ENCODE measurements at places on chromosomes 1 and 21.

GRCh38 chr21:25176637-25177412 lies 430.5 kb downstream of the MRPL39 start:
- no peak for DNase-seq

DNA sequence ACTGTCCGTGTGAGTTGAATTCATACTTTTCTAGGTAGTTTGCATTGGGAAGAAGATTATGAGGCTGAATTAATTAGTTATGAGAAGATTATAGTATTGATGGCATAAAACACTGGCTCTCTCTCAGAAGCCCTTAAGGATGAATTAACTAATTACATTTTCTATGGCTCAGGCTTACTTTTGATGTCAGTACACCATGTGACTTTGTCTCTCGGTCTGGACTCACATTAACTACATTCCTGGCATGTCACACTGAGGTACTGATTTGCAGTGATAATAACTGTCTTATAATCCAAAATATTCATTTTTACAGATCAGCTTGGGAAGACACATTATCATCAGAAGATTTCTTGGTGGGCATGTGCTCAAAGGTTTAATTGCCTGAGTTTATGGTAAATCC lies 362.2 kb downstream of the ZP4 start:
- no peak for DNase-seq

DNA sequence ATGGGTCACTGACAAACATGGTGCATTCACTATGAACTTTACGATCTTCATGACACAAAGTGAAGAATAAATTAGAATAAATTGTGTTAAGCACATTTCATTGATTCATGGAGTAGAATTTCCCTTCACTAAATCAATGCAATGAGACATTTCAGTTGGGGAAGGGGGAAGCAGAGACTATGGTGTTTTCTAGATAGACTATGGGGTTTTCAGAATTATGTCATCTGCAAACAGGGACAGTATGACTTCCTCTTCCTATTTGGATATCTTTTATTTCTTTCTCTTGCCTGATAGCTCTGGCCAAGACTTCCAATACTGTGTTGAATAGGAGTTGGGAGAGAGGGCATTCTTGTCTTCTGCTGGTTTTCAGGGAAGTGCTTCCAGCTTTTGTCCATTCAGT lies 80.0 kb upstream of the C1orf105 start:
- DNase-seq, result no peak

DNA sequence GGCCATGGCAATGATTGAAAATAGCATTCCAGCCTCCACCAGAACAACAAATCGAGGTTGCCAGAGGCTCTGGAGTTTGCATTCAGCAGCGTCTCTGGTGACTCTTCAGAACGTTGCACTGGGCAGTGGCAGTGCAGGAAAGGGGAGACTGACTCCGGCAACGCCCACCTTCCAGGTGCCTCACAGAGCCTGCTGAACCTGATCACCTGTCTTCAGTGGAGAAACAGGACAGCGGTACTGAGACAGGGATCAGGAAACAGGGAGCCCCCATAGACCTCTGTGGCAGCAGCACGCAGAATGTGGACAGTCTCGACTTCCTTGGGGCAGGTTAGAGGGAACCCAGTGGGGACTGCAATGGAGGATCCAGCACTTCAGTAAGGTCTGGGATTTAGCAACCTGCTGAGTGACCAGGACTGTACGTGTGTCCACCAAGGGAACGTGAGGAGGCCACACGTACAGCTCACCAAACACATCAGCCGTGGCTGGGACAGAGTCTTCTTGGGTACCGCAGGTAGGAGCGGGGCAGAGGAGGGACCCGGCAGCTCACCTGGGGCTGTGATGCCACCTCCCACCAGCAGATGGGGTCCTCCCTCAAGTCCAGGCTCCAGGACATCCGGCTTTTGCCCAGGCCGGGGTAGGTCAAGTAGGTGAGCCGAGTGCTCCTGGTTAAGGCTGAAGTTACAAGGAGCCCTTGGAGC lies 128.6 kb downstream of the PRDM2 start:
- peak; percentile 75 for DNase-seq

DNA sequence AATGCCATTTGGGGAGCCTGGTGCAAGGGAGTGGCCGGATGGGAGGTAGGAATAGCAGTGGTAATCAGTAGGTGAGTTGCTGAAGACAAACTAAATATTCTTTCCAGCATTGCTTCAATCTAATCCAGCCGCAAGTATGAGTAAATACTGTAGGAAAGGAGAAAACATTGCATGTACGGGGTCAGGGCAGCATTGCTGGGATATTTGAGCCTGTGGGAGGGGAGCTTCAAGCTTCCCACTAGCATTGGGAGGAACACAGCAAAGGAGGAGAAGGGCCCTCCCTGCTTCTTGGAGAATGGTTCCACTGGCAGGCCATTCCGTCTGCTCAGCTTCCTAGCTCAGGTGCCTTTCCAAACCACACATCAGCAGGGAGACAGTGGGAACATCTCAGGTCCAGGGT lies 15.2 kb downstream of the CAPN2 start:
- DNase-seq, result no peak

DNA sequence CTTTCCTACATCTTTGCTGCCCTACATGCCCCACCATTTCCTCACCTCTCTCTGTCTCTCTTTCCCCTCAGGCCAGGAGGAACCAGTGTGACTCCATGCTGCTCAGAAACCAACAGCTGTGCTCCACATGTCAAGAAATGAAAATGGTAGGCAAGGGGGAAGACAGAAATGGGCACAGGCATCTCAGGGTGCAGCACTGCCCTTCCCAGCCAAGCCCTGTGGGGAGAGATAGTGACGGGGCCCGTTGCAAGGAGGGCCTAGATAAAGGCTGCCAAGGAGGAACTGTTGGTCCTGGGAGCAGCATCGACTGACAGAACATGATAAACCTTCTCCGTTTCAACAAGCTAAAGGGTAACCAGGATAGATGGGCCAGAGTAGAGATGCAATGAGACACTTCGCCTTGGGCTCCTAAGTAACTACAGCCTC lies 12.5 kb upstream of the PIGC start:
- DNase-seq, result no peak

Data from left lung (tissue), 14 donors.